ENCODE measurements at places on chromosomes 5 and 9.

DNA sequence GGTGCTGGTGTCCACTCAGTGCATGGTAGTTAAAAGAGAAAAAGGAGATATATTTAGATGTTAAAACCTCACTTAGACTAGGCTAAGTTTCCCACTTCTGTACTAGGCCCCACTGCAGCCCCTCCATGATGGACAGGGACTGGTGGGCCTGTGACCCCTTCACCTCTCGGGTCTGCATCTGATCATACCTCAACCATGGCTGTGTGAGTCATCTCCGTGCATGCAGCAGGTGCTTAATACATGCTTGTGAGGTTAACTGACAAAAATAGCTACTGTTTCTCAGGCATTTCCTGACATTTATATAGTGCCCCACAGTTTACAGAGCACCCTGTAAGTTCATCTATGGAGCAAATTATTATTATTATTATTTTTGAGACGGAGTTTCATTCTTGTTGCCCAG, 8.4 kb upstream of the URM1 start:
- no peak for DNase-seq

GRCh38 chr5:141701360-141702119, 19.5 kb upstream of the ARAP3 start:
- DNase-seq: no peak

DNA sequence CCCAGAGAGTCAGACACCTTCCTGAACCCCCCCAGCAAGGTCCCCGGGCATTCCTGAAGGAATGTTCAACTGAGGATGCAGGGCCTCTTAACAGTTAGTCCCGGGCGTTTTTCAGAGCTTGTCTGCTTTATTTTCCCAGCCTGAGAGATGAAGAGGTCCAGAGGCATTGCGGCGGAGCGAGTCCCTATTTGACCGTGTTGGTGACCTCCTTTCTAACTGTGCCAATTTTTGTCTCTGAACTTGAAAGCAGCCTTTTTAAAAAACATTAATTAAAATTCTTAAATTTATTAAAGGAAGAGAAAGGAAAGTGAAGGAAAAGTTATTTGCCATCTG, 433 bp upstream of the PTAR1 start:
- DNase-seq: no peak

GRCh38 chr5:126777257-126777974, 480 bp downstream of the LMNB1 start:
- no peak for DNase-seq

GRCh38 chr9:127175764-127176163, 53.3 kb upstream of the ANGPTL2 start:
- no peak for DNase-seq

GRCh38 chr5:155952486-155953089, 374.4 kb upstream of the SGCD start:
- DNase-seq: no peak

DNA sequence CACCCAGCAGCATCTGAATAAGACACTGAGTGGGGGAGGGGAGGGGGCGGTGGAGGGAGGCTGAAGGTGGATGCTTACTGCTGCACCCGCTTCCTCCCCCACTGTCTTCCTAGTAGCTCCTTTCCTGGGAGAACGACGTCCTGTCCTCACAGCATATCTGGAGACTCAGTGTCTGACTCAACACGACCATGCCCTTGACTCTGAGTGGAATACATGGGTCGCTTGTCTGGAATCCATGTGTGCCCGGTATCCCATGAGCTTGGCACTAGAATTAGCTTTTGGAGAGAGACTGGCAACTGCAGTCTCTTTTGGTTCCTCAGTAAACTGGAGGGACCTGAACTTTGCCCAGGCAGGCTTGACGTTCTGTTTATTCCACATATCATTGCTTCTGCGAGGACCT, 125.4 kb upstream of the FAM120A start:
- no peak for DNase-seq

DNA sequence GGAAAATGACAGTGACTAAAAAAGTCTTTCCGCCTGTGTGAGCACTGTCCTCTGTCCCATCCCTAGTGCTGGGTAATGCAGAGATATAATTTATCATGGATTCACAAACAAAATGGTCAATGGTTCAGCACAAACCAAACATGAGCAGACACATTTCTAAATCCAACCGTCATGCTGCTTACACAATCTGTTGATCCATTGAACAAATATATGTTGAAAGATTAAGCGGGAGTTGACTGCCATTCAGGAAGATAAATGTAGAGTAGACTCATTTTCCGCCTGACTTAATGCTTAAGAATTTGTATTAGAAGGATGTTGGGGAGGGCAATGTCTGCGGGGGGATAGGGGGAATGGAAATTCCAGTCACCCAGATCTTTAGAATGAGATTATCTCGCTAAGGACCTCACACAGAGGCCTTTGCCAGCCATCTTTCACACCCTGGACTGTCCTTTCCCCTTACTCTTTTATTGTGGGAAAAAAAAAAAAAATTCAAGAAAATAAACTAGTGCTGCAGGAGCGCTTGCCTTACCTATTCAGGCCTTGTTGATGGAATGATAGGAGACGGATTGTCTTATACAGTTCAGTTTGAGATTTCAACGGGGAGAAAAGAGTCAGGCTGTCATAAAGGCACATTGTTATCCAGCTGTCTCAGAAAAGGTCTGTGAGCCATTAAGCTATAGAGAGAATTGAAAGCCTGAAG, 153.7 kb downstream of the TLE1 start:
- DNase-seq: no peak

- no peak for DNase-seq
These were observed 11.4 kb downstream of the SYK start for GRCh38 chr9:90813046-90813445.

- DNase-seq: no peak
These were observed 137.2 kb downstream of the C9orf50 start for GRCh38 chr9:129483415-129484351.

DNA sequence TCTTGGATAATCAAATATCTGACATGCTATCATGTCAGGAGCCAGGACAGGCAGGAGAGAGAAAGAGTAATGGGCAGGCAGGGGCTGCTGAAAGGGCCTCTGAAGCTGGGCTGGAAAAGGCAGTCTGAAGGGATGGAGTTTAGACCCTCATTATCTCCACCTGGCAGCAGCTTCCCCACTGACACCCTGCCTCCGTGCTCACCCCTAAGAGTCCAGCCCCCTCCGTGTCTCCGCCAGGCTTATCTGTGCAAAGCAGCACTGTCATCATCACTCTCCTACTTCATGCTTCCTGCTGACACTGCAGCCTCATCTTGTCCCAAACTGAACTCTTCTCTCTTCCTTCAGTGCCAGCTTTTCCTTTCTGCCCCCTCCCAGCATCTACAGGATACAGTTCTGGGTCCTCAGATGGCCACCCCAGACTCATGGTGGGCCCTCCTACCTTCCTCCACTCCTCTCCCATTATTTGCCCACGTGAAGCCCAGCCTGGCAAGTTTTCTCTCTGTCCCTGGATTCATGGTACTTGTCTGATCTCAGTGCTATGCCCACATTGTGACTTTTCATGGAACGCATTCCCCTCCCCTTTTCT, 70.9 kb upstream of the KLF9 start:
- no peak for DNase-seq

GRCh38 chr5:102681403-102681983, 73.6 kb upstream of the PAM start:
- DNase-seq: peak; percentile 17

DNA sequence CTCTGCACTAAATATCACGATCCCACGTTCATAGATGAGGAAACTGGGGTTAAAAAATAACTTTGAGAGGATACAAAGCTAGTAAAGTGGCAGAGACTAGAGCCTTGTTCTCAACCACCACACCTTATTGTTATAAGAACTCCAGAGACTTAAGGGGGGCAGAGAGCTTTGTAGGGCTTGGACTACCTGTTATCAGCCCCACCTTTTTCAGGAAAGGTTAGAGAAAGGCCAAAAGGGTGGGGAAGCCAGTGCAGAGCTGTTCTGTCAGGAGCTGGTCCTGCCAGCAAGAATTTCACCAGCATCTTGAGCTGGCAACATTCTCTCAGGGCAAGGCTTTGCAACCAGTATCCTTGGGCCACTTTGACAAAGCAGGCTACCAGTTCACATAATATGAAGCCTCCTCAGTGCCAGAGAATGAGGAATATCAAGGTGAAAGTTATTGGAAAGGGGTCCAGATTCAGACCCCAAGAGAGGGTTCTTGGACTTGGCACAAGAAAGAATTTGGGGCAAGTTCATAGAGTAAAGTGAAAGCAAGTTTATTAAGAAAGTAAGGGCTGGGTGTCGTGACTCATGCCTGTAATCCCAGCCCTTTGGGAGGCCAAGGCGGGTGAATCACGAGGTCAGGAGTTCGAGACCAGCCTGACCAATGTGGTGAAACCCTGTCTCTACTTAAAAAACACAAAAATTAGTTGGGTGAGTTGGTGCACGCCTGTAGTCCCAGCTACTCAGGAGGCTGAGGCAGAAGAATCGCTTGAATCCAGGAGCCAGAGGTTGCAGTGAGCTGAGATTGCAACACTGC, 66.2 kb upstream of the CLINT1 start:
- no peak for DNase-seq

GRCh38 chr9:77600810-77601209, 47.3 kb downstream of the GNA14 start:
- no peak for DNase-seq

GRCh38 chr9:127943731-127944144, 6.1 kb upstream of the DPM2 start:
- no peak for DNase-seq

DNA sequence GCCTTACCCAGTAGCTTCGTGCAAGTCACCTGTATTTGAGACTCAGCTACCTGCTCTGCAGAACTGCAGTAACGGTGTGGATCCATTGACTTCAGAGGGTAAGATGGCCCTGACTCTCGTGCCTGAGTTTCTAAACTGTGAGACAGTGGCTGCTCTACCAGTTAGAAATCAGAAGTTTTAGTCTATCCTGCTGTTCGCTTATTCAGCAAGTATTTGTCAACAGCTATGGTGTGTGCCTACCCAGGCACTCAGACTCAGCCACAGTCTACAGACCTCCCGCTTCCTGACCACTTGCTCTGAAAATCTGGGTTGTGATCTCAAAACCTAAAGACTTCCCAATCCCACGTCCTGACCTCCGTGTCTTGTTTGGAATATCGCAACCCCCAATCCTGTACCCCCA, 13.5 kb downstream of the AQP3 start:
- DNase-seq: no peak

GRCh38 chr5:119405419-119405818, 46.9 kb upstream of the HSD17B4 start:
- no peak for DNase-seq

- no peak for DNase-seq
These were observed 67.9 kb upstream of the CHSY3 start for GRCh38 chr5:129836321-129836720.

GRCh38 chr5:71955723-71956122, 151.6 kb upstream of the MAP1B start:
- DNase-seq: no peak

GRCh38 chr9:96089452-96090085, 212.4 kb downstream of the HSD17B3 start:
- no peak for DNase-seq

DNA sequence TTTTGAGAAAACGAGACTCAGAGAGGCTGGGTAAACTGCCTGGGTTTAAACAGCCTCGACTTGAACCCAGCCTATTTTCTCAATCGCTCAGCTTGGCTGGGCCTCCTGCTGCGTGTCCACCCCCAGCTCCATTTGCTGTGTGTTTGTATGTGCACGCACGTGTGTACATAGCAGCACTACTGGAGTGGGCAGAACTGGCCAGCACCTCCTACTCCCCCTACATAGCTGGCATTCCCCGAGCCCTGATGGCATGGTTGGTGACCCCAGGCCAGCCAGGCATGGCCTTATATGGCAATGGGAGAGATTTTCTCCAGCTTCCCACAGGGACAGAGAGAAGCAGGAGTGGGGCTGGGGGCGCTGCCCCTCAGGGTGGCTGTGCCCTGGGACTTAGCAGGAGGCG, 4.1 kb downstream of the AIF1L start:
- DNase-seq: no peak

DNA sequence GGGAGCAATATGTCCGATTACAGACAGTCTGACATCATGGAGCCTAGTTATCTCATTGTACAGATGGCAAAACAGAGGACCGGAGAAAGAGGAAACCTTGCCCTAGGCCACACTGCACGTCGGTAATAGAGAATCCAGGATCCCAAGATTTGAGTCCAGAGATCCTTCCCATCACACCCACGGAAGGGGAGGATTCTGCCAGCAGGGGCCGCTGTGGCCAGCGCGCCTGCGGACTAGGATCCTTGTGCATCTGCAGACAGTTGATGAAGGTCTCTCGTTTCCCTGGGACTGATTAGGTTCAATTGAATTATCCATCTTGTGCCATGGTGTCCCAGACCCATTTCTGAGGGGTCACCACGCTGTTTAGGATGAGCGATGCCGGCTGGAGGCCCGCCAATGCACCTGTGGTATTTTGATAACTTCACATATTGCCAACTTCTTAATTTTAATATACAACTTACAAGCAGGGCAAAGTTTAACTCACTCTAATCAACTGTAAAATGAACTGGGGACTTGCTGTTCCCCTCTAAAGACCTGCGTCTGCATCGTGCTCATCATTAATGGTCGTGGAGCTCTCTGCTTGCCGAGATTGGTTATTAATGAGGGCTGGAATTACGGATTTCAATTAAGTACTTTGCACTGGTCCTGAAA, 592.7 kb upstream of the BRINP1 start:
- no peak for DNase-seq

DNA sequence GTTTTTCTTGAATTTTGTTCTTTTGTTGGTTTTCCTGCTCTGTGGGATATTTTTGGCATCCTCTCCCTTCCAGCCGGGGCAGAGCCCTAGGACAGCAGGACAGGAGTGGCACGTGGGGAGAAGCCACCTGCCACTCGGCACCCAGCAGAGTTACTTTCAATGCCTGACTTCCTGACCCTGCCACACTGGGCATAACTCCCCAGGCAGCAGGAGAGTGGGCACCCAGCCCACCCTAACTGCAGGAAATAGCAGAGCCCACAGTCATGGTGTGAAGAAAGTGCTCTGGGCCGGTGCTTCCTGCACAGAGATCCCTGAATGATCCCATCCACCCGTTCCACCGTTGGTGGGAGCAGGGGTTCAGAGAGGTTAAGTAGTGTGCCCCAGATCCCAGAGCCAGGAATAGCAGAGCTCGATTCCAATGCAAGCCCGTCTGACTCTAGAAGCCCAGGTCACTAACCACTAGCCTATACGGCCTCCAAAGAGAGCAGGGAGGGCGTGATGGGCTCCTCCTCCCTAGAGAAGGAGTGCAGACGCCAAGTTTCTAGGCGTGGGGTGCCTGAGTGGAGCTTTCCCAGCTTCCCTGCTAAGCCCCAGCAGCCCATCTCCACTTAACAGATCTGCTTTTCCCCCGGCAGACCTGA, 8.1 kb upstream of the NUP214 start:
- DNase-seq: no peak

DNA sequence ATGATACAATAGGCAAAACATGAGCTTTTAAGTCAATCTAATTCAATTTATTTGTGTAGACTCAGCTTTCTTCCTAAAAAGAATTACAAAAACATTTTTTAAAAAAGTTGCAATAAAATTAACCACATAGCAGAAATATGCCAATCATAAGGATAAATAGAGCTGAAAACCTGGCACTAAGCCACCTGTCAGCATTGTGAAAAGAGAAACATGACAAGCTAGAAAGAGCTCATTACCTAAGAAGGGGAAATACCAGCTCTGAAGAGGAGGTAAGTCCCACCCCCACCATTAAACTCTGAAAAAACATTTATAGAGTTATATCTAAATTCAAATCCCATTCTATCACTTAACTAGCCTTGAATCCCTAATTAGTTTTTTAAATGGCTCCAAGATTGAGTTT, 372.9 kb downstream of the OSTF1 start:
- no peak for DNase-seq

GRCh38 chr9:77502568-77502967, 145.6 kb downstream of the GNA14 start:
- DNase-seq: no peak

- DNase-seq: no peak
These were observed 107.8 kb upstream of the ADAMTSL1 start for GRCh38 chr9:18366184-18366583.

Measured in NCI-H524 treated with DMSO at 0.1 percent for 48 hours (cell line).